ENCODE measurements at places on chromosomes 1 and 21.

DNA sequence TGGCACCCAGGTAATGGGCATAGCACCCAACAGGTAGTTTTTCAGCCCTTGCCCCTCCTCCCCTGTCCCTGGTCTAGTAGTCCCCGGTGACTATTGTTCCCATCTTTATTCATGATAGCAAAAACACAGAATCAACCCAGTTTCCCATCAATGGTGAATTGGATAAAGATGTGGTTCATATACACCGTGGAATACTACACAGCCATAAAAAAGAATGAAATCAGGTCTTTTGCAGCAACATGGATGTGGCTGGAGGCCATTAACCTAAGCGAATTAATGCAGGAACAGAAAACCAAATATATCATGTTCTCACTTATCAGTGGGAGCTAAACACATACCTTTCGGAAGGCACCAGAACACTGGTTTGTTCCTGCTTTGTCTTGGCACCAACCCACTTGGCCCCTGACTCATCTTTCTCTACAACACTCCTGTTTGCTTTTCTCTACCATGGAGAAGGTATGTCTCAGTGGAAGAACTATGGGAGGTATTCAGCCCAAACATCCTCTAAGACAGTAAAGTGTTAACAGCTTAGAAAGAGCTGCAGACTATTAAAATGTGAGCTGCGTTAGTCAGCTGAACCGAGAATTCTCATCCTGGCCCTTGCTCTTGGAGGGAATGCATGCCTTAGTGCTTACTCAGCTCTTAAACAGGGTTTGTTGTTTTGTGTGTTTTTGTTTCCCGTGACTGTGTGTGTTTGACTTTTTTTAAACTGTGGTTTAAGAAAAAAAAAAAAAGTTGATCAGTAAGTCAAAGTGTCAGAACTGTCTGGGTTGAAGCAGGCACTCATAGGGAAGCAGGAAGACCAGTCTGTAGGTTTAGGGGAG lies 203.0 kb downstream of the TOMM20 start:
- DNase-seq = no peak

- DNase-seq = no peak
These were observed 22.3 kb downstream of the RRP1B start for GRCh38 chr21:43681650-43682049.

DNA sequence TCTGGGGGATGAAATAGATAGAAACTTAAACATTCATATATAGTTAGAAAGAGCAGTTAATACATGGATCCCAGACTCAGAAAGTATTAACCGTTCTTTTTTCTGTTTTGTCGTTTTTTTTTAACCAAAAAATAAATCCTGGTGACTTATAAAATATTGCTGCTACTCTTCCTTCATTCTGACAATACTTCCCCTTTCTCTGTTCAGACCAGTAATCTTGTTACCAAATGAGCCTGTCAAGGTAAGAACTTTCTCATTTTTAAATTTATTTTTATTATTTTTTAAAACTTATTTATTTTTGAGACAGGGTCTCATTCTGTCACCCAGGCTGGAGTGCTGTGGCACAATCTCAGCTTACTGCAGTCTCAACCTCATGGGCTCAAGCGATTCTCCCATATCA lies 13.7 kb downstream of the PTPN22 start:
- DNase-seq = no peak

- no peak for DNase-seq
These were observed 47.9 kb upstream of the LEPR start for GRCh38 chr1:65372557-65372956.

- DNase-seq = no peak
These were observed 15.9 kb downstream of the LZIC start for GRCh38 chr1:9927259-9927658.

DNA sequence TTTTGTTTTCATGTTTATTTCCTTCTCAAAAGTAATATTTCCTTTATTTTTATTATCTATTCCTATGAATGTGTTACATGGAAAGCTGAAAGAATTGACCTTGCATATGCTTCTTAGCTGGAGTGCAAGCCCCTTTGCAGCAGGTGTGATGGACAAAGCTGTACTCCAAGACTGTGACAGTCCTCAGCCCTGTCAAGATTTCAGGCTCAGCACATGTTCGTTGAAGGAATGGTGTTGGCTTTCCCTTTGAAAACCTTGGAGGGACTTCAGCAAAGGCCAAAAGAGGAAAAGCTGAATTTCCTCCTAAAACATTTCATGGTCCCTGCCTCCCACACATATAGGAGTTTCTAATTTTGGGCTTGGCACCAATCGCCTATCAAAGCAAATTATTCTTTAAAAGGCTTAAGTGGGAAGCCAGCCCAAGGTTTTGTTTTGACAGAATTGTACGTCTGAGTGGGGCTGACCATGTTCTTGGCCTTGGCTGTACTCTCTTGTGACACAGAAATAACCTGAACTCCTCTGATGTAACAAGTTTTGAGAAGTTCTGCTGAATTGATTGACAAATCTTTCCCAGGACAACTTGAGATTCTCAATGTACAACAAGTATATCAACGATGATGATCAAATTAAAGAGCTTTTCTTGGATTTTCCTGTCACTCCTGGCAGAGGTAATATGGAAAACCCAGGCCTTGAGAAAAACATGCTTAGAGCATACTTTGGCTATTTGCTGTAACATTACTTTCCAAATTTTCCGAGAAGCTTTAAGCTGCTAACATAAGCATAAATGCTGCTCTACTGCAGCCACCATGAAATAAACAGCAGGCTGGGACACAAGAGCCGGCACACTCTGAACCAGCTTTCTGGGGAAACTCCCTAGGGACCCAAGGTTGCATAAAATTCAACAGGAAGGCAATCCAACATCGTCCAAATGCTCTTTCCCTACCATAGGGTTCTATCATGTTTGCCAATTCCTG lies 135.7 kb upstream of the ZNF648 start:
- no peak for DNase-seq

GRCh38 chr21:38179511-38179910 lies 77.3 kb upstream of the KCNJ15 start:
- DNase-seq = no peak

DNA sequence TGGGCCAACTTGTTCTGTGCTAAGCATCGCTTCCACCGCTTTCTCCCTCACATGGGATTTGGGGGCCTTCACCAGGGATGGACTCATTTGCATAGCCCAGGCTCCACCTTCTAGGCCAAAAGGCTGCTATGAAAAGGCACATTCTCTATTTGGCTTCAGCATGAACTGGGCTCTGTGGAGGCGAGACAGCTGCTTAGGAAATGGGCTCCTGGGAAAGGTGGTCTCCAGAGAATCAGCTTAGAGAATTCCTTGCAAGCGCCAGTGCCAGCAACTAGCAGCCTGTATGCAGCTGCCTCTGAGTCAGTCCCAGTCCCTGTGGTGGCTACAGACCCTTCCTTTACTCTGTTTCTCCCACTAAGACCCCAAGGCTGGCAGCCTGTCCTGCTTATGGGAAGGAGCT lies 214.5 kb downstream of the HIVEP3 start:
- DNase-seq = no peak

DNA sequence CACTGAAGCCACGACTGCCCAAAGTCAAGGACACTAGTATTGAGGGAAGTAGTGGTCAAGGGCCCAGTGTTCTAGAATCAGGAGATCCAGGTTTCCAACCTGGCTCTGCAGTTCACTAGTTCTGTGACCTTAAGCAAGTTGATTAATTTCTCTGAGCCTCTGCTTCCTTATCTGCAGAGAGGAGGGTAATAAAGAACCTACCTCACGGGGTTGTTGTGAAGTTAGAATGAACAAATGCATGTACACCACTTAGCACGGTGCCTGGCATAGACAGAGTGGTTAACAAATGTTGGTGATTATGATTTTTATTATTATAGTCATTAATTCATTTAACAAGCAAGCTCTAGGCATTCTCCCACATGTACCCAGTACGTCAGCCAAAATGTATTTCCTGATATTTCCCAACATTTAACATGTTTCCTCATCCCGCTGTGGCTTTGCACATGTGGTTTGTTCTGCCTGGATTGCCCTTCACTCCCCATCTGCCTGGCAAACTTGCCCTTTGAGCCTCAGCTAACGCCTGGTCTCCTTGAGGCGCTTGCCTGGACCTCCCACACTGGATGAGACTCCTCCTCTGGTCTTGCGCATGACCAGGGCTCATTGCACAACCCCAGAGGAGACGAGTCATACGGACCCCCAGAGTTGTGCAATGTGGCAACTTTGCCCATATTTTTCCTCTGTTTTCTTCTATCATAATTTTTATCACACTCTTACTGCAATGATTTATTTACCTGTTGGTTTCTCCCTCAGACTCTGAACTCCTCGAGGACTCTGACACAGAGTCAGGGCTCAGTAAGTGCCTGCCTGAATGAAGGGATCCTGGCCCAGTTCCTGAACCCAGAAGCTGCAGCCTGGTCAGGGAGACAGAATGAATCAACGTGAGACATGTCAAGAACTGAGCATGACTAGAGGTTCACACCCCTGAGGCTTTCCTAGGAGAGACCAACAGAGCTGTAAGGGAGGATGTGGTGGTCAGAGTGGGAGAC lies 20.7 kb upstream of the MFSD2A start:
- DNase-seq = no peak

- DNase-seq = no peak
These were observed 43.1 kb upstream of the ETV3 start for GRCh38 chr1:157181258-157181657.

DNA sequence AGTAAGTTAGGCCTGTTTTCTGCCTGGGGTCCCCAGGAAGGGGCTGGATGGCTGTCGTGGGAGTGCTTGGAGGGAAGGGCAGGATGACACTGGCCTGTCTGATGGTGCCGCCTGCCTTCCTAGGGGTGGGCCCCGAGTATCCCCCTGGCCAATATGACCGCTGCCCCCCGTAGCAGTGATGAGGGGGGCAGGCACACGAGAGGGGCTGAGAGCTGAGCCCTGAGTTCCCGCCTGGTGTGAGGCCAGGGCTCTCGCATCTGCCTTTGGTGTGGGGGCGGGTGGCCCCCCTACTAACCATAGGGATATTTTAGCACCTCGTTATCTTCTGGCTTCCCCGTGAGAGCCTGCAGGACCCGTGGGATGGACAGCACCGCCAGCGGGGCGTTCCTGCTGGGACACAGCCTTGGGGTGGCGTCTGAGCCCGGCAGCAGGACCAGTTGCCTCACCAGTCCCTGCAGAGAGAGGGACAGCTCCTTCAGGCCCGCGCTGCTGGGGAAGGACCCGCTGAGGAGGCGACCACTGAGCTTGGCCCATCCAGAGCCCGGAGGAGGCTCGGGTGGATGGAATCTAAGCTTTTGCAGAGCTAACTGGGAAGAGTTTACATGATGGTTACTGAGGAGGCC lies 10.4 kb downstream of the KRTAP10-1 start:
- no peak for DNase-seq

DNA sequence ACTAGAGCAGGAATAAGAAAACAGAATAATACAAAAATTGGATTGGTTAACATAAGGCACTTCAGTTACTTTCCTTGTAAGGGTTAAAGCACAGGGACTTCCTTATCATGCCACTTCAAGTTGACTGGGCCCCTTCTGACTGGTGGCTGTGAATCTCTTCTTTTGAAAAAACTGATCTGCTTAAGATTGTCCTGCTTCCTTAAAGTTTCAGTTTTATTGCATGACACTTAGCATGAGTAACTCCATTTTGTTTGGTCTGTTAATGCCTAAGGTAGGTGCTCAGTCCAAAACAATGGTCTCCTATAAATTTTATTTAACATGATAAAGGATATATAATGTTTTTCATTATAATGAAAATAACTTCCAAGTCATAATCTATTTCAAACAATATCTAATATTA lies 37.6 kb downstream of the UBE2U start:
- no peak for DNase-seq

DNA sequence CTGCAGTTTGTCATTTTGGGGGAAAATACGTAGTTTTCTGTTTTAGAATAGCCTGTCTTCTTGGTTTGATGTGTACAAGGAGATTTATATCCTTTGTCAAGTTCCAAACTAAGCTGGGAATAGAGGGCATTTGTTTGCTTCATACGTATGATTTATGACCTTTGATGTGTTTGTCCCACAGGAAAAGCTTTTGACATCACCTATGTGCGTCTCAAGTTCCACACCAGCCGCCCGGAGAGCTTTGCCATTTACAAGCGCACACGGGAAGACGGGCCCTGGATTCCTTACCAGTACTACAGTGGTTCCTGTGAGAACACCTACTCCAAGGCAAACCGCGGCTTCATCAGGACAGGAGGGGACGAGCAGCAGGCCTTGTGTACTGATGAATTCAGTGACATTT lies 79.9 kb downstream of the LAMC1 start:
- no peak for DNase-seq

DNA sequence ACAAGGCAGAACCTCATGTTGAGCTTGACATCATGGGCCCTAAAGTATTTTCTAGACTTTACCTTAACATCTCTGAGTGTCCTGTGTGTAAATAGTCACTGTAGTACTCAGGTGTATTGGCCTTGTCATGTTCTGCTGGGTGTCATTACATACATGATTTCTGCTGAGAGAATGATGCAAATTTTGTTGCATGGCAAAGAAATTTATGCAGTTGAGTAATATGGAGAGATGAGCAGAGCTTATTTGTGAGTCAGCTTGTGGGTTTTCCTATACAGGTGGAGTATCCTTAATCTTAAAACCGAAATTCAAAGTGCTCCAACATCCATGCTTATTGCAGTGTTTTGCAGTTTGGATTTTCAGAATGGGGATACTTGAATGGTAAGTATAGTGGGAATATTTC lies 36.6 kb downstream of the RGL1 start:
- no peak for DNase-seq

DNA sequence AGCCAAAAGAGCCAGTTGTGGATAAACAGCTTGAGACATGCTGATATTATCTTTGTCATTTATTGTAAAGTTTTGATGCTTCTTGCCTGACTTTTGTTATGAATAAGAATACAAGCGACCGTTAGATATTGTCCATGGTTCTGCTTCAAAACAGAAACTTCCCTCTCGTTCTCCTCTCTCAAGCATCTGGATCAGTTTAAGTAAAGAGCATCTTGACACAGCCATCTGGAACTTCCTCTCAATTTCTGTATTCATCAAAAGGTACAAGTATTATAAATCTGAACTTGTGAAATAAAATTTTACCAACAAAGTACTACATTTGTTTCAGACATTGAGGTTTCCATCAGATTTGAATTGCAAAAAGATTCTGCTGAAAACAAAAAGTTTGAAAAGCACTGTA lies 36.4 kb upstream of the CLDN14 start:
- DNase-seq = no peak

DNA sequence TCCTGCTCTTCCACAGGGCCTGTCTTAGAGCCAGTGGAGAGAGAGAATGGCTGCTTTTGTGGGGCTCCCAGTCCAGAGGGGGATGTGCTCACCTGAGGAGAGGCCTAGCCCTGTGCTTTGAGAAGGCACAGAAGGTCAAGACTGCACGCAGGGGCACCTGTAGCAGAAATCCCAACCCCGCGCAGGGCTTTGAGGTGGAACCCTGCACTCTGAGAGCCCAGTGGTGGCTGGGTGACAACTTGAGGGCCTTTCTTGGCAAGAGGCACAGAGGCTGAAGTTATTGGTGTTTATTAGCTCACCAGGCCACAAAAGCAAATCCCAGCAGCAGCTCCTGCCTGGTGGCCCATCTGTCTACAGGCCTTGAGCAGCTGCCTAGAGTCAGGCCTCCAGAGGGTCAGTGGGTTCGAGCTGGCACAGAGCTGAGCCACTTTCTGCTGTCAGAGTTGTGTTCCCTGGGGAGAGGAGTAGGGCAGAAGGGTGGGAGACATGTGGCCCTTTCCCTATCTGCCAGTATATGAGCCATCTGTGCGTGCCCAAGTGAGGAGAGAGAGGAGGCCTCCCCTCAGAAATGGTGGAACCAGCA lies 31.4 kb downstream of the SZRD1 start:
- DNase-seq = no peak

Data from stimulated activated CD8-positive, alpha-beta memory T cell treated with anti-CD3 and anti-CD28 coated beads, Interleukin-4, amount 100 ng/mL, for 24 hours (primary cell).